ENCODE measurements at places on chromosomes 16 and 17. TPM values are rescaled to one million over a fixed set of nuclear protein-coding genes. Genes with fewer than 3 reads are reported as not detected.

HSD11B2 gene
- total RNA-seq, result 1.3 TPM

ARL5C gene
- not detected for total RNA-seq

MYO15B gene
- total RNA-seq, result 0.65 TPM

UTP18 gene
- total RNA-seq, result 56.3 TPM

CENPT gene
- 20.2 TPM for total RNA-seq

CHST4 gene
- total RNA-seq, result not detected

TP53TG3 gene
- total RNA-seq, result not detected

TMEM106A gene
- 0.70 TPM for total RNA-seq

KRTAP2-3 gene
- 0.21 TPM for total RNA-seq

GOSR2 gene
- 24.7 TPM for total RNA-seq

LGALS3BP gene
- total RNA-seq, result 265 TPM

OR2C1 gene
- total RNA-seq, result not detected

PMP22 gene
- total RNA-seq, result 0.63 TPM

KCNJ18 gene
- not detected for total RNA-seq

CEMP1 gene
- not detected for total RNA-seq

HP gene
- not detected for total RNA-seq

ZNHIT3 gene
- 38.6 TPM for total RNA-seq
